BJ (cell line): ENCODE measurements at places on chromosomes 16 and 17.

DNA sequence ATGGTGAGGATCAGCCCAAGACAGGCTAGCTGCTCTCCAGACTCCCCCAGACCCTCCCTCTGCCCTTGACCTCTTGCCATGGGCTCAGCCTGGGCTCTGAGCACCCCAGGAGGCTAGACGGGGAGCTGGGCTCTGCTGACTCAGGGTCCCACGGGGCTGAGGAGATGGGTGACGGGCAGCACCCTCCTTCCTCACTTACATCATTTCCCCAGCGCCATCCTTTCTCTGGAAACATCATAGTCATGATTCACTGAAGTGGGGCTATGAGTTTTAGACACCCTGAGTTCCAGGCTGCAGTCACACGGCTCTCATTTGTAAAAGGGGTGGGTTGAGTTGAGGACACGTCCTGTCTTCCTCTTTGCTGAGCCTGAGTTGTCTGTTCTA, 3.0 kb upstream of the ITGAX start:
- DNase-seq, result no peak

DNA sequence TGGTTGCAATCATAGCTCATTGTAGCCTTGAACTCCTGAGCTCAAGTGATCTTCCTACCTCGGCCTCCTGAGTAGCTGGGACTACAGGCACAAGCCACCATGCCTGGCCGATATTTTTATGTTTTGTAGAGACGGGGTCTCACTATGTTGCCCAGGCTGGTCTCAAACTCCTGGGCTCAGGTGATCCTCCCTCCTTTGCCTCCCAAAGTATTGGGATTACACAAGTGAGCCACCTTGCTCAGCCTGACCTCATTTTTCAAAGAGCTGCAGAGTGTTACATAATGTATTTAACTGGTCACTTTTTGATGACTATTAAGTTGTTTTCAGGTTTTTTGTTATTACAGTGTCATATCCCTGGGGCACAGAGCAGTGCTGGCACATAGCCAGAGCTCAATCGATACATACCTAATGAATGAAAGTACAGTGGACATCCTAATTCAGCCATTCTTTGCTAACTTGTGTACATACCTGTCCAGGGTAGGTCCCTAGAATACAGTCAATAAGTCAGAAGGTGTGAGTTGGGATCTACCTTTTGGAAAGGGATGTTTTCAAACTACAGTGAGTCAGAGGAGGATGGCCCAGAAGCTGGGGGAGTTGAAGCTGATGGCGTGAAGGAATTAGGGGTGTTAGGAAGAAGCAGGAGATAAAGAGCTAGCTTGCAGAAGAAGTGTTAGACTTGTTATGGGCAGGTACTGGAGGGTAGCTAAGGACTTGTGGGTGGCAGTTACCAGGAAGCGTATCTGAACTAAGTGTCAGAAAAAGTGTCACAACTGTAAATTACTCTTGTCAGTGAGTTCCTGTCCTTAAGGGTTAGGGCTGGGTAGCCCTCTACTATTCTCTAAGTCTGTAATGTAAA, 20.1 kb upstream of the CYLD start:
- no peak for DNase-seq

DNA sequence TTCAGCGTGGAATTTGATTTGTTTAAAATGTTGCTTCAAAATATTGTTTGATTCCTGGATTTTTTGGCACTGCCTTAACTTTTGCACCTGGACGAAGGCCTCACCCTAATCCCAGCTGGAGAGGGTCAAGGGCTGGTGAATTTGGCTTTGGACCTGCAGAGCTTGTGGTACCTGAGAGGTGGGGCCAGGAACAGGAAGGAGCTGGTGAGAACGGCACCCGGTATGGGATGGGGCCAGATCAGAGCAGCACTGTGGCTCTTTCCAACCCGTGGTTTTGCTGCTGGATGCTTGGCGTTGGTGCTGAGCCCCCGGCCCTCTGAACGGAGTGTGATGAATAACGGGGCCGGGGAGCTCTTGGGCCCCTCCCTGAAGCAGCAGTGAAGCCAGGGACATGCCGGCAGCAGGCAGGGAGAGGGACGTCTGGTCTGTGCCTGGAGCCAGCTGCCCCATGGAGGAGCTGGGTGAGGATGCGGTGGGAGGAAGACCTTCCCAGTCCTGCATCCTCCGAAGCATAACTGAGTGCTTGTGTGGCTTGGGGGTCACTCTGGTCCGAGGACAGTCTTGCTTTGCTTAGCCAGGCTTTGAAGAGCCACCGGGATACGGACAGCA, 275.4 kb downstream of the SEC14L1 start:
- no peak for DNase-seq

DNA sequence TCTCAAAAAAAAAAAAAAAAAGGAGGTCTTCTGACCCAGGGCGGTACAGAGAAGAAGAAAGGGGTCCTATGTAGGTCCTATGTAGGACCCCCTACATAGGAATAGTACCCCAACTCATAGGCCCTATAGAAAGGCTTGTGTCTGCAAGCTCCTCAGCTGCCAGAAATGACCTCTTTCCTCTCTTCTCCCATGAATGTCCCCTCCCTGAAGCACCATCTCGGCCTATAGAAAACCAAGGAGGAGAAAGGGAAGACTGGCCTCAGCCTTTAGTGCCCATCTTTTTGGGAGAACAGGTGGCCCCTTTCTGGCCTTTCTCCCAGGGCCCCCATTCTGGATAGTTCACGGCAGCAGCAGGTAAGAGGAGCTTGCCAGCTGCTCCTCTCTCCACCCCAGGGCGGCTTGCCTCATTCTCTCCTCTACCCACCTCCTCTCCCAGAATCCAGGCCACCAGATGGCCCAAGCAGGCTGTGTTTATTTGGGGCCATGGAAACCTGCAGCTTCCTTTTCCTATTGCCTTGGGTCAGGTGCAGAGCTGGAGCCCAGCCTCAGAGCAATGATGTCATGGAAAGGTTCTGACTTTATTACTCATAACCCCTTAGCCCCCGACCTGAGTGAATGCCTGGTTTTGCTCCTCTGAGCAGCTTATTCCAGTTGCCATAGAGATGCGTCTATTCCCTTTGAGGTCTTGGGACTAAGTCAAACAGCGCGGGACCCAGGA, 1.6 kb upstream of the MRPL58 start:
- no peak for DNase-seq

DNA sequence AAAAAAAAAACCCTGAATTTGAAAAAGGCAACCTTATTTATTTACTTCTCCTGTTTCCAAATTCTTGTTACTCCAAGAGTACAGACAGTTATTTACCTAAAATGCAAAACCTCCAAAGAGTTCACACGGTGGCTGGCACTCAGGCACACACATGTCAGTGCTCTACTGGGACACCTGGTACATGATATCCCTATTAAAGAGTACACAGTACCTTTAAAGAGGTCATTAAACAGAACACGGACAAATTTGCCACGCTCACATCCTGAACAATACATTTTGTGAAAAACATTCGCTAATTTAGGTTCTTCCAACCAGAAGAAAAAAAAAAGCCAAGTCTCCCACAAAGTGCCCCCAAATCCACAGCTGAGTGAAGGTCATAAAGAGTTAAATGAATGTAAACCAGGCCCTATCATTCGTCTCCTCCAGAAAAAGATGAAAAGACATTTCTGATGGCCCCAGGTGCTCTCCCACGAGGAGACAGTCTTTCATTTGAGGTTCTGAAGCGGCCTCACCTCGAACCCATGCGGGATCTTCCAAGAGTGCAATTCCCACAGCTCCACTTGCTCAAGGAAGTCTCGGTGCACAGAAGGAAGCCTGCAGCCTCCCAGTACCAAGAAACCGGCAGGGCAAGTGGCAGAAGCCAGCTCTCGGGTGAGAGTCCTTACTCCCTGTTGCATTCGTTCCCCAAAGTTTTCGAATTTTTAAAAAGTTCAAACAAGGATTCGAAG, 993 bp downstream of the ERN1 start:
- DNase-seq, result no peak

GRCh38 chr16:89565506-89566372, 5.3 kb downstream of the RPL13 start:
- no peak for DNase-seq

DNA sequence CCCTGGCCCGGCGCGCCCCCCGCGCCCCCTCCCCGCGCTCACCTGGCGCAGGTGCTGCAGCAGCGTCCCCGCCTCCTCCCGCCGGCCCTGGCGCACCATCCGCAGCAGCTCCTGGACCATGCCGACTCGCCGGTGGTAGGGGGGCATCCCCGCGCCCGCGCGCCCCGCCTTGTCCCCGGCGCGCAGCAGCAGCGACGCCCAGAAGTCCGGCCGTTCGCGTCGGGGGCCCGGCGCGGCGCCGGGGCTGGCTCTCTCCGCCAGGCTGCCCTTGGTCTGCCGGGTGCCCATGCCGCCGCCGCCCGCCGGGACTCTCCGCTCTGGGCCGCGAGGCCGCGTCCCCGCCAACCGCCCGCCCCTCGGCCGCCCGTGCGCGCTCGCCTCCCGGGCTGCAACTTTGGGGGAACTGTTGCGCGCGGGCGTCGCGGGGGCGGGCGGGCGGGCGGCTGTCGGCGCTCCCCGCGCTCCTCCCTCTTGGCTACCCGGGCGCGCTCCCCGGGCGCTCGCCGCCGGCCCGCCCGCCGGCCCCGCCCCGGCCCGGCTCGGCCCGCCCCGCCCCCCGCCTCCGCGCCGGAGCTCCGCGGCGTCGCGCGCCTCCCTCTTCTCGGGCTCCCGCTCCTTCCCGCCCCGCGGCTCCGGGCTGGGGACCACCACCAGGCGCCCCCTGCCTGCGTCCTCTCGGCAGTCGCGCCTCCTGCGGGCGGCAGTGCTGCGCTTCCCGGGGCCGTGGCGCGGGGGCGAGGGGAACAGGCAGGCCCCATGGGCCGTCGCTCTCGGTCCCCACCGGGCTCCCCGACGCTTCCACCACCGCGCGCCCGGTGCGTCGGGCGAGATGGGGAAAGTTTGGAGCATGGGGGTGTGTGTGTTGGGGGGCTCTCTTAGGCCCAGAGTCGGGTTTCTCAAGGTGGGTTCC, at the start of gene LRRC75A:
LRRC75A (minus strand) TSS at position 491 of the 910 bp plus-strand sequence; CDS start at position 288, 203 bp downstream.
- DNase-seq, result no peak

- DNase-seq, result no peak
Measured at GRCh38 chr16:81238296-81239011, at the start of gene BCO1. TSS of gene BCO1 (plus strand) at chr16:81238689. CDS start at chr16:81238909, 220 bp downstream.

DNA sequence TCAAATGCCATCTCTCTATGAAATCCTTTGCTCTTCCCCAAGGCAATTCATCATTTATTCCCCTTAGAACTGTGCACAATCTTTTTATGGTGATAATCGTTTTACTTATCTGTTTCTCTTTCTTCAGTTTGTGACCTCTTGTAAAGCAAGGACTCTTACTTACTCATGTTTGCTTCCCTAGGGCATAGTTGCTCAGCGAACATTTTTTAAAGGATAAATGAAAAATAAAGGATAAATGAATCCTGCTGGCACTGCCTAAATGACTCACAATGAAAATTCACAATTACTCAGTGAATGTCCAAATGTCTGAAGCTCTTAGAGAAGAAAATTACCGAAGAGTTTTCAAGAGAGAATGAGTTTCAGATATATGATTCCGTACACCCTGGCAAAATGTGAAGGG, 671.7 kb downstream of the CDH11 start:
- no peak for DNase-seq

- DNase-seq, result peak; percentile 98
Measured at GRCh38 chr17:5516060-5516792, 29.9 kb downstream of the MIS12 start.

- DNase-seq, result no peak
Measured at GRCh38 chr16:75911896-75912295, 185.6 kb upstream of the CPHXL start.

DNA sequence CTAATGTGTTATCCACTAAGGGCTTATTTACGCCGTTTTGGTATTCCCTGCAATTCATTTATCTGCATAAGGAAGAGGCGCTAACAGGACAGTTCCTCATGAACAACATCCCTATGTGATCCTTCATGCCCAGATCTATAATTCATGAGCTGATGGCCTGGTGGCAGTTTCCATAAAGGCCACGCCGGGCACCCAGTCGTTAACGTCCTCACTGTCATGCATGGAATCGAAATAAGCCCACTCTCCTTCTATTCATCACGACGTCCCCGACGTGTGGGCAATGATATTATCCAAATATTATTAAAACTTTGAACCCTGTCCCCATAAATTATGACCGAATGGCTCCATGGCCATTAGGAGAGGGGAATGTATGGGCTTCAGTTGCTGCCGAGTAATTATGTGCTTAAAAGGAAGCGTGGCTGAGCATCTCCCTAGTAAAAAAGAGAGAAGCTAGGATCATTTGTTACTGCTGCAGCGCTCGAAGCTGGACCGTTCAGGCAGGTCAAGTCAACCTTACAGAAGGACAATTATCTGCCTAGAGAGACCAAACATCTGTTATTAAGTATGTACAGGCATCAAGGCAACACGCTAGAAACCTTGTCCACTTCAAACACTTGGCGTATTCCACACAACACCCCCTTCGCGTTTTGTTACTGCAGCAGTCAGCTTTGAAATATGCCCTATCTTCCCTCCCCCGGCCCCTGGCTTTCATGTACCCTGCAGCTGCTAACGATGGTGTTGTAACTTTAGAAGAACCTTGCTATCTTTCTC, 94.0 kb upstream of the SALL1 start:
- DNase-seq, result no peak

DNA sequence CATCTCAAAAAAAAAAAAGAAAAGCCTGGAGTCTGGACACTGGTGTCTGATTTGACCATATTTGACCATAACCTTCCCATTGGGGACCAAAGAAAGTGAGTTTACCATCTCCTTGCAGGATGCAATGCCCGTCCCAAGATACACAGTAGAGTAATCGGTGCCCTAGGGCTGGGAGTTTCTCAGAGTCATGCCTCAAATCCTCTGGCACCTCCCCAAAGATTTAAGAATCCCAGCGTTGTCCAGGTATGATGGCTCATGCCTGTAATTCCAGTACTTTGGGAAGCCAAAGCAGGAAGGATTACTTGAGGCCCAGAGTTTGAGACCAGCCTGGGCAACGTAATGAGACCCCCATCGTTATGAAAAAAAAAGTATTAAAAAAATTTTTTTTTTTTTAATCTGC, 5.0 kb downstream of the PITPNM3 start:
- DNase-seq, result no peak

DNA sequence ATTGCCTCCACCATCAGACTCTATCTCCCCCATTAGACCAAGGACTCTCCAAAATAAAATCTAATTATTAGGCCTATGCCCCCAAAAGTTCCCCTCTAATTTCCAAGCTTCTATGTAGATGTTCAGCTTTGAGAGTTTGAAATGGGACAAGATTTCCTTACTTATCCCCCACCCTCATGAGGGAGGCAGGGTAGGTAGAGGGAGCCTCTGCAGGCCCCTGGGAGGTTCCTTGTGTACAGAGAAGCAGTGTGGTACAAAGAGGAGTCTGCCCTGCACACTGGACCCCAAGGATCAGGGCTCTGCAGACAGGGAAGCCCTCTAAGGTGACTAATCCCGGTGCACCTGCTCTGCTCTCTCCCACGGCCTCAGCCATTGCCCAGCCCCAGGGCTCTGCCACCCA, 2.5 kb downstream of the KRT17 start:
- no peak for DNase-seq

DNA sequence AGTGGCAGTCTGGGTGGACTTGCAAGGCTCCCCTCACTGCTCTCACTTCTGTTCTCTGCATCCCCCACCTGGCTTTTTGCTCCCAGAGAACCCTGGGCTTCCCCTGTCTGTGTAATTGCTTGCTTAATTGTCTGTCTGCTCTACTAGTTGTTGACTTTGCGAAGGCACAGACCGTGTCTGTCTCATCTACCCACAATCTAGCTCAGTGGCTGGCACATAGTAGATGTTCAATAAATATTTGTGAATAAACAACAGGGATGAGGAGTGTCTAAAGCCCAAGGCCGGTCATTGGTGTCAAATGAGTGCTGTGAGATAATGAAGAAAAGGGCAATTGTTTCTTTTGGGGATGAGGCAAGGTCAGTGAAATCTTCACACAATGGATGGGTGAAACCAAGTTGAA, 2.8 kb upstream of the SEZ6 start:
- no peak for DNase-seq
